Stimulated activated CD8-positive, alpha-beta memory T cell treated with anti-CD3 and anti-CD28 coated beads, Interleukin-15, amount 100 ng/mL, for 24 hours (primary cell): ENCODE measurements at places on chromosomes 5 and 9.

DNA sequence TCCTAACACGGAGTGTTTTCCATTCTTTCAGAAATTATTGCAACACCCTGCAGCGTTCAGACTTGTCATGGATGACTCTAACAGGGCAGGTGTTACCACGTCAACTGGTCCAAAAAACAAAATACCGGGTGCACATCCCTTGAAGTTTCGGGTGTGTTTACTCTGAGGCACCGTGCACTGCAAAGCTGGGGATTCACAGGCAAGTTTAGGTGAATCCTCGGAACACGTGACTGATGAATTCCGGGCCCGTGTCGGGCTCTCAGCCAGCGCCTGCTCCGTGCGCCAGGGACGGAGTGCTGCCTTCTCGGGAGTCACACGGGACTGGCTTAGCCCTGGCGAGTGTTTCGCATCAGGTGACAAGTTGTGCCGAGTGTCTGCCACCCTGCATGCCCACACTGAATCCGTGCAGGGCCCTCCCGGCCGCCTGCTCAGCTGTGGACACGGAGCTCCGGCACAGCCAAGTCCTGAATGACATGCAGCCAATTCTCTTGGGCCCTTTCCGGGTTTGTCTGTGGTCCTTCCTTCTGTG lies 66.0 kb upstream of the IRX4 start:
- DNase-seq, result no peak

DNA sequence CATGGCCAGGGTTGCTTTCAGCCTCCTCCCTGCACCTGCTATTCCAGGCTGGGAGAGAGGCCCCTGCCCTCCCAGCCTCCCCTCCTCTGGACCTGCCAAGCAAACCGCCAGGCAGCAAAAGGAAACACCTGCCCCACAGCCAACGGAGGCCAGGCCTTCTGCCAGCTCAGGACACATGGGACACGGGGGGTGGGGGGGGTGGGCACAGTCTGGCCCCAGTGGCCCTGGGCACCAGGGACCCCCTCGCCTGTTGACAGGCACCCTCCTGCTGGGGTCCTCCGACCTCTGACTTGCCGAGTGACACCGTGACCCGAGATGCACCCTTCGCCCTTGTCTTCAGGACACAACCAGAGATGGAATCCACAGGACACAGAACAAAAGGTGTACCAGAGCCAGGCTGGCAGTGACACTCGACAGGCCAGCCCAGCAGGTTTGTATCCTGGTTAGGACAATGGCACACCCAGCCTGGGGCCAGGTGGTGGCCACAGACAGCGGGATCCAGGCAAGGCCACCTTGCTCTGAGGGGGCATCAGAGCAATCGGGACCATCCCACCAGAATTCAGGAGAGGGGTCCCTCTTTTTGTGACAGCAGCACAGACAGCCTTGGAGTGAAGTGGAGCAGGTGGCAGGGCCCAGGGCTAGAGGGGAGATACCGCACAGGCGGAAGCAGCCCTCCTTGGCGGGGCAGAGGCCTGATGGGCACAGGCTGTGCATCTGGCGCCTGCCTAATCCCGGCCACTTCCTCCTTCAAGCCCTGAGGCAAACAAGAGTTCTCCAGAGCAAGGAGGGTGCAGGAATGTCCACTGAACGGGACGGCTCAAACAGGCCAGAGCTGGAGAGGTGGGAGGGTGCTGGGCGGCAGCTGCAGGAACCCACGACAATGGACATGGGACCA lies 1.3 kb upstream of the TMEM210 start:
- no peak for DNase-seq

- no peak for DNase-seq
Observed at GRCh38 chr5:38445374-38446028, 110.9 kb downstream of the LIFR start.

GRCh38 chr9:6759185-6759977 lies 1.6 kb downstream of the KDM4C start:
- DNase-seq, result no peak

DNA sequence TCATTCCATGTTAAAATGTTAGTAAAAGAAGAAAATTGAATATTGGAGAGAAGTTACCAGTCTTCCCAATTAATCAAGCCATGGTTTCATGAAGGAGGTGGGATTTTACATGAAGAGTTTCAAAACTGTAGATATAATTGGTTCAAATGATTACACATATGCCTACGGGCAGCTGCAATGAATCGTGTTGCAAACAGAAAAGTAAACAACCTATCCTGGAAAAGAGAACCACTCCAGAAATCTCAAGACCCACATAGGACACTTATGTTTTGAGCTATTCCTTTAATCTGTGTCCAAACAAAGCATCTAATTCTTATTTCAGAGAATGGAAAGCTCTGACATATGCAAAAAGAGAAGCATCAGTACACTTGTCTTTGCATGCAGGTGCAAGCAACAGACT lies 340.2 kb downstream of the NDUFS4 start:
- no peak for DNase-seq

- no peak for DNase-seq
Observed at GRCh38 chr9:126217797-126218196, 108.8 kb upstream of the MVB12B start.

DNA sequence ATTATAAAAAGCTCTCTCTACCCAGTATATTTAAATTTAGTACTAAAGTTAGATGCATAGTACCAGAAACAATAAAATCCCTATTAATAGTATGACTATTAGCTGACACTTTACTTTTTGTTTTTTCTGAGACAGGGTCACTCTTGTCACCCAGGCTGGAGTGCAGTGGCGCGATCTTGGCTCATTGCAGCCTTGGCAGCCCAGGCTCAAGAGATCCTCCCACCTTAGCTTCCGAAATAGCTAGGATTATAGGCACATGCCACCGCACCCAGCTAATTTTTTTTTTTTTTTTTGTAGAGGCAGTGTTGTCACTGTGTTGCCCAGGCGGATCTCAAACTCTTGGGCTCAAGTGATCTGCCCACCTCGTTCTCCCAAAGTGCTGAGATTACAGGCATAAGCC lies 8.0 kb downstream of the CCNG1 start:
- no peak for DNase-seq

DNA sequence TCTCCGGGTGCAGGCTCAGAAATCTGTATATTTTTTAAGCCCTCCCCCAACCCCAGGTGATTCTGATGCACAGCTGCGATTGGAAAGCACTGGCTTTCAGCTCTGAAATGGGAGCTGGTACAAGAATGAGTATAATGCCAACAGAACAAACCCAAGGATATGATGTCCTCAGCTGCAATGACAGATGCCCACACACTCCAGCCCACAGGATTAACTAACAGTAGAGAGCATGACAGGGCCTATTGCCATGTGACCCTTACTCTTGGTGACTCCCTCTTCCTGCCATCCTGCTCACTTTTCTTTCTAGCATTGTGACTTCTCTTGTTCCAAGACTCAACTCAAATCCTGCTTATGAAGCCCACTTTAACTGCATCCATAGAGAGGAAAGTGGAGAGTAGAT lies 174.5 kb downstream of the FGF18 start:
- DNase-seq, result no peak

DNA sequence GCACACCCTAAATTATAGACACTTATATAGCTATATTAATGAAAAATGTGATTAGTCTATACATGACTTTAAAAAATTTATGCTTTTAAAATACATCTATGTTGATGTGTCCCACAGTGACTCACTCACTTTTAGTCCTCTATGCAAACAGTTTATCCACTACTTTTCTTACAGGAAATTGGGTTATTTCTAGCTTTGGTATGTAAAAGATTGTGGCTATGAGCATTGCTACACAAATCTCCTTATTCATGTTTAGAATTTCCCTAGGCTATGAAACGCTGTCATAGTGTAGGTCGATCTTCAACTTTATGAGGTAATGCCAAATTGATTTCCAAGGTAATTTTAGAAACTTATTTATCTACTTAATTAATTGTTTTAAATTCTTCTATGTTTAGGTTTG lies 687.4 kb downstream of the PRR16 start:
- no peak for DNase-seq

DNA sequence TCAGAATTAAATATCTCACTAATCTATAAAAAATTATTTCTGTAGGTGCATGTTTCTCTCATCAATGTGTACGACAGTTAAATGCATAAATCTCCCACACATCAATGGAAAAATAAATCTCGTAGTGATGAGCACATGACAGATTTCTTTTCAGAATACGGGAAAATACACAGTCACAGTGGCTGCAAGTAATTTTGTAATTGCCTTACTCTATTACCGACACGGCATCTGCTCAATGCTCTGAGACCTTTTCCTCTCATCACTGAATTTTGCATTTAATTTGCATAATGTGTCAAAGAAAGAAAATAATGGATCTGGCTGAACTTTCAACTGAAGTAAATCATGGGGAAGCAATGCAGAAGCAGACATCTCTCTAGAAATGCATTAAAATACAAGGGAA lies 37.2 kb downstream of the PDE4D start:
- no peak for DNase-seq

- no peak for DNase-seq
Observed at GRCh38 chr5:134028496-134028895, 23.7 kb upstream of the VDAC1 start.

DNA sequence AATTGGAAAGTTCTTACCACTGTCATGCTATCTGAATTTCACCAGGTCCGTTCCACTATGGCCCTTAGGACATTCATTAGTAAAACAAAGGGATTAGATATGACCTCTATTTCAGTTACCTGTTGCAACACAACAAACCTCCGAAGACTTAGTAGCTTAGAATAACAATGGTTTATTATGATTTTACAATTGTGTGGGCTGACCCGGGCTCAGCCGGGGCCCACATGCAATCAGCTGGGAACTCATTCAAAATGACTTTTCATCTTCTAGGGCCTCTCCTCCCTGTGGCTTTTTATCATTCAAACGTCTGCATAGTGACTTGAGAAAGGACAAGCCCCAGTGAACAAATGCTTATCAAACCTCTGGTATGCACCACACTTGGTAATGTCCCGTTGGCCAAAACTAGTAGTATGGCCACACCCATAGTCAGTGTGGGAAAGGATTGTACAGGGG lies 2.3 kb upstream of the FBXW11 start:
- DNase-seq, result no peak

GRCh38 chr9:93099551-93100275 lies 3.7 kb downstream of the CARD19 start:
- DNase-seq, result no peak

GRCh38 chr5:68252673-68253623 lies 37.4 kb downstream of the PIK3R1 start:
- DNase-seq, result no peak

DNA sequence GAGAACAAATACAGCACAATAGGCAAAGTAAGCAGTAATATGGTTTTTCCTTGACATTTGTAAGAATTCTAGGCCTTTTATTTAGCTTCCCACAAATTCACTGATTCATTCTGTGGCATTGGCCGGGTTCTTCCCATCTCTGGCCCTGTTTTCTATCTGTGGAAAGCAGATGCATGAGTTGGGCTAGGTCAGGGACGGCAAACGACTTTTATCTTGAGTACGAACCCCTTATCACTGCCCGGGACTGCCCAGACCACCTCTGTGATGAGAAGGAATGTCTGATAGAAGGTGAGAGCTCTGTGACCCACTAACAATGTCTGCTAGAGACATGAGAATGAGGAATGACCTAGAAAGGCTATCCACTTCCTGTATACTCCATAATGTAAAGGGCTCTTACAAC lies 35.4 kb upstream of the ADAM19 start:
- no peak for DNase-seq

- no peak for DNase-seq
Observed at GRCh38 chr5:78323241-78323640, 28.7 kb upstream of the AP3B1 start.

GRCh38 chr5:124373883-124374282 lies 372.6 kb downstream of the ZNF608 start:
- no peak for DNase-seq

GRCh38 chr9:35342221-35342958 lies 147.5 kb upstream of the RUSC2 start:
- no peak for DNase-seq

DNA sequence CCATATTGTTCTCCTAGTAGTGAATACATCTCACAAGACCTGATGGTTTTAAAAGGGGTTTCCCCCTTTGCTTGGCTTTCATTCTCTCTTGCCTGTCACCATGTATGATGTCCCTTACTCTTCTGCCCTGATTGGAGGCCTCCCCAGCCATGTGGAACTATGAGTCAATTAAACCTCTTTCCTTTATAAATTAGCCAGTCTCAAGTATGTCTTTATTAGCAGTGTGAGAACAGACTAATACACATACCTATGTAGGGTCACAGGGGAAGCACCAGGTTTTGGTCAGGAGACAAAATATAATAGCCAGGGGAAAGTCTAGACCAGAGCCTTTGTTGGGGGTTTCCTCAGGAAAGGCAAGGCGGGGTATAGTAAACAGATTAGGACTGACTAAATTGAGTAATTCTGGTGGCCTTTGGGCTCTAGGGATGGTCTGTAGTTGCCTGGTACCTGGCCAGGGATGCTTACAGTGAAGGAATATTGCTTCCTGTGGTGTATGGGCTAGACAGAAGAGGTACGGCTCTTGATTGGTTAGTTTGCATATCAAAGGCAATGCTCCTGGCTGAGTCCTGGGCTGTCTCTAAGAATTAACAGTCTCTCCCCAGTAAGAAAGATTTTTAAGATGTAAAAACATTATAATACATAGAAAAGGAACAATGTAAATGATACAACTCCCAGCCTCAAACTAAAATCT lies 254.5 kb downstream of the ELAVL2 start:
- no peak for DNase-seq

GRCh38 chr5:9479990-9480389 lies 65.9 kb downstream of the SEMA5A start:
- no peak for DNase-seq

DNA sequence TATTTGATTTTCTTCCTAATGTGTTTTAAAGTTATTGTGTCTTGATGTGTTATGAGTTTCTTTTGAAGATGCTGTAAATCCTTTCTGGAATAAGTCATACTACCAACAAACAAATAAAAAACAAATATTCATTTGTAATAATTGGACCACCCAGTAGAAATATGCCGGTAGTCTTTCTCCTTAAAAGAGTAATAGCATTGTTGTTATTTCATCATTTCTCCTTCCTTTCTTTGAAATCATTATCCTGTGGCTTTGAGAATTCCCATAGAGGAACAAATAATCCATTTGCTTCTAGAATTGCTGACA lies 169.4 kb downstream of the NNT start:
- no peak for DNase-seq

DNA sequence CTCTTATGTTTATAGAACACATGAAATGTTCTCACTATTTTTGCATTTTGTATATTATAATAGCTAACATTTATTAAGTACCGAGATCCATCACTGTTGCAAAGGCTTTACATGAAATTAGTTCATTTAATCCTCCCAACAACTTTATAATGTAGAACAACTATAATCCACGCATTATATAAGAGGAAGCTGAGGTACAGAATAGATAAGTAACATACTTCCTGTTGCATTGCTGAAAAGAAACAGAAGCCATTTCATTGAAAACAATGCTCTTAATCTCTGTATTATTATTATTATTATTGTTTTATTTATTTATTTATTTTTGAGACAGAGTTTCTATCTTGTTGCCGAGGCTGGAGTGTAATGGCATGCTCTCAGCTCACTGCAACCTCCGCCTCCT lies 7.9 kb upstream of the INSYN2B start:
- no peak for DNase-seq

DNA sequence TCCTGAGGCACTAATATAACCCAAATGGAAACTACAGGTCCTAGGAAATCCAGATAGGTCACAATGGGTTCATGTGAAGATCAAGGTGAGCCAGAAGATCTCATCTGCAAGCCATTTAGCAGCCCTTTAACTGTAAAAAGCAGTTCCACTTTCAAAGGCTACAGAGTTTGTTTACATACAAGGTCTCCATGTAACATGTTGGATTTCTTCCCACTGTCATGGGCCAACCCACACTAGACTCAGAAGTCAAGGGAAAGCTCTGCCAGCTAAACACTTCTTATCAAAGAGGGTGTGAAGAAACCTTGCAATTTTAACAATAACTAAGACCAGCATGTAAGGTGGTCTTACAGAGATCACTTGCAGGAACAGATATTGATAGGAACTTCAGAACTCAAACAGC lies 3.8 kb upstream of the CTNNAL1 start:
- DNase-seq, result no peak
